Stimulated activated CD4-positive, alpha-beta T cell treated with anti-CD3 and anti-CD28 coated beads, Interleukin-15, amount 100 ng/mL, for 1 hour (primary cell): ENCODE measurements at places on chromosomes 7 and 10.

DNA sequence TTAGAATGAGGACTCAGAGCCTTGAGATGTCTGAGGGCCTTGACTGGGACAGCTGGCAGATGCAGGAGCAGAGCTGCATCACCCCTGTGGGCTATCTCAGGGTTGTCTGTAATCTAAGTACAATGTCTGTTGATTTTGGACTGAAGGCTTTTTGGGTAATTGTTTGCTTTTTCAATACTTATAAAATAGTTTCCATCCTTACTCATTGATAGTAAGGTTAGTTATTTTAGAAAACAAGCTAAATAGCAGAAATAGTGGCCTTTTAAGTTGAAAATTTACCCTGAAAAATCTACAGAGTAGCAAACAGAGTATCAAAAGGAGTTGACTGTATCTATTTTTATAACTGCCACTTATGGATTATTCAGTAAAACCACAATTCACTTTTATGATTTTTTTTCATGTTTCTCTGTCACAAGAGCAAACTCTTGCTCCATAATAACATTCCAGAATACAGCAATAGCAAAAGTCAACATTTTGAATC lies 179.7 kb downstream of the CFTR start:
- no peak for DNase-seq

GRCh38 chr7:35761871-35762677 lies 38.8 kb upstream of the SEPTIN7 start:
- no peak for DNase-seq

GRCh38 chr10:101769541-101770180 lies 6.3 kb downstream of the FGF8 start:
- no peak for DNase-seq

GRCh38 chr7:15495170-15495569 lies 66.6 kb downstream of the AGMO start:
- no peak for DNase-seq

DNA sequence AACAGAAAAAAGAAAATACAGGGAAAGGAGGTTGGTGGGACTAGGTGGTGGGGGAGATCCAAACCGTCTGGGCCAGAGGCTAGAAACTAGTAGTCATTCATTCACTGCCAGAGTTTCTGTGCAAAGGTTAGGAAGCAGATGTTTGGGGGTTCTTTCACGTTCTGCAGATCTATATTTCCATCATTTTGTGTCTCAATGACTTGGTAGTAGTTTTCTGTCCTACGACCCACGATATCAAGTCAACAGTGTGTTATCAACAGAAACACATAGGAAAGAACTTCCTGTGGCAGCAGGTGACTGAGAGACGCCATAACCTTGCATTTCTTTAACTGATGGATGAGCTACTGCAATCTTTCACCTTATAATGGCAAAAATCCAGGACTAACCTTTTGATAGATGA lies 1.8 kb downstream of the CEP55 start:
- no peak for DNase-seq

DNA sequence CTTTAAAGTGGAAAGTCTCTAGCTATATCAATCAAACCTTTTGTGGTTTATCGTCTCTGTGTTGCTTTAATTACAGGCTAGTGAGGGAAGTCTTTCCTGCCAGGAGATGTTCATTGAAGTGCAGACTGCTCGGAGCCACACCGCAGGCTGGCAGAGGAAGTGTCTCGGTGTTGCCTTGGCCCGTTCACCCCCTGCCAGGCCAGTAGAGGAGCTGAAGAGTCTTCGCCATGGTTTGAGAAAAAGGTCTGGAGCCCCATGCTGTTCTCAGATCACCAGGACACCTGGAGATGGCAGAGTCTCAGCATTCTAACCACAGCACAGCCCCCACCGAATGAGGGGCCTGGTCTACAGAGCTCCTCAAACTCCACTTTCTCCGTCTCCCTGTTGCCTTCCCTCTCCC lies 275.9 kb upstream of the PLPP4 start:
- DNase-seq = no peak

DNA sequence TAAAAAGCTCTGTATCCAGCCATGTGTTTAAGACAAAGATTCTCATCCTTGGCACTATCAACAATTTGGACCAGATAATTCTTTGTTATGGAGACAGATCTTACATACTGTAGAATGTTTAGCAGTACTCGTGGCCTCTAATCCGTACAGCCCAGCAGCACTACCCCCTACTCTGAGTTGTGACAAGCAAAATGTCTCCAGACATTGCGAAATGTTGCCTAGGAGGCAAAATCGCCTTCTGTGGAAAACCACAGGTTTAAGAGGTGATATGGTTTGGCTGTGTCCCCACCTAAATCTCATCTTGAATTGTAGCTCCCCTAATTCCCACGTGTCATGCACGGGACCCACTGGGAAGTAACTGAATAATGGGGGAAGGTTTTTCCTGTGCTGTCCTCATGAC lies 186.7 kb downstream of the CHCHD3 start:
- DNase-seq = no peak

- DNase-seq = no peak
These were observed 373.1 kb downstream of the THSD7A start for GRCh38 chr7:11458736-11459483.

DNA sequence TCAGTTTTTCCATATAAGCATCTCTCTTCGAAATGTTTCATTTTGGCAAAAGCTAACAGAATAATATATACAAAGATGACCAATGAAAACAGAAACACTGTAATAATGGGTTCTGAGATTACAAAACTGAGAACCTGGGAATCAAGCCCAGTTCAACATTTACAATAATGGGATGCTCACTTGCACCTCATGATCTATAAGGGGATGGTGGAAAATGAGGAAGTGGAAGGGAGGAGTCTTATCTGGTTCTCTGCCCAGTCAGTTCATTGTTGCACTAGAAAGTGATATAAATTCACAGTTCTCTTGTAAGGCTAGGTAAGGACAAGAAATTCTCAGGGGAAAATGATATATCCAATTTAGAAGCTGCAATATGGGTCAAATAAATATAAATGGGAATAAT lies 31.7 kb upstream of the RHOBTB1 start:
- DNase-seq = no peak

DNA sequence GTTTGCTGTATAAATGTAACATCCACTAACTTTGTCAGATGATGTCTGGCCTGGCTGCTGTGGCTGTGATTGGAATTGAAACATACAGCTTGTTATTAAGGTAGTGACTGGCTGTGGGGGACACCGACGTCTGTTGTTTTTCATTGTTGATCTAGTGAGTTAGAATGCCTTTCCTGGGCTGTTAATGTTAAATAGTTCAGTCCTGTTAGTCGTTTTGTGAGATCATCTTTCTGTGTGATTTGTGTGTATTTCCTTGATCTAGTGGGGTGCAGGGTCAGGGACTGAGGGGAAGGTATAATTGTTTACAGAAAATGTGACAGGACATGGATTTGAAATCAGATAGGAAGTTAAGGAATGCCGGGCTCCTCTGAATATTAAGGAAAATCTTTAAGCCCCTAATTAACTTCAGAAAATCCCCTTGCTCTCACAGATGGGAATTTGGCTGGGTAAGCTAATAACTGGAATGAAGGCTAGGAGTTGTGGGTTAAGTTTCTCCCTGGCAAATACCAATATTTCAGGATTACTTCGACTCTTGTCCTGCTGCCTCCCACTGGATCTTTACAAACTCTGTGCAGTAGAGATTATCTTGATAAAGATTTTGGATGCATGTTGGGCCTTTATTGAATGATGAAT lies 163.1 kb downstream of the AUTS2 start:
- no peak for DNase-seq
